ENCODE measurements at places on chromosomes 1 and 21. TPM values are rescaled to one million over a fixed set of nuclear protein-coding genes. Genes with fewer than 3 reads are reported as not detected.

DNA sequence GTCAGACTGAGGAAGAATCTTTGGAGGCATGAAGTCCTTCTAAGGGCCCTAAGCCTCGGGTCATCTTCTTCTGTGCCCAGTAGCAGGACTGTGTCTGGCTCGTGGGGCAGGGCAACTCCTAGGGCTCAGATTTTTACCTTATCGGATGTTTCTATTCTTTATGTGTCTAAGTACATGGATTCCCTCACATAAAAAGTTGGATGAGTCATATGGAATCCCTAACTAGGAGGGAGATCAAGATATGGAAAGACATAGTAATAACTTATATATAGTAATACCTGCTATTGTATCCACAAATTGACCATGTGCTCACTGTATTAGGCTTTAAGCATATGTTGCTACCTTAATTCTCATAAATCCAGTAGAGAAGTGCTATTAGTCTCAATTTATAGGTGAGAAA lies 364.5 kb upstream of the CAMK1G start:
- peak; percentile 39 for DNase-seq

IFI16 gene
- total RNA-seq, result 24.8 TPM

DNA sequence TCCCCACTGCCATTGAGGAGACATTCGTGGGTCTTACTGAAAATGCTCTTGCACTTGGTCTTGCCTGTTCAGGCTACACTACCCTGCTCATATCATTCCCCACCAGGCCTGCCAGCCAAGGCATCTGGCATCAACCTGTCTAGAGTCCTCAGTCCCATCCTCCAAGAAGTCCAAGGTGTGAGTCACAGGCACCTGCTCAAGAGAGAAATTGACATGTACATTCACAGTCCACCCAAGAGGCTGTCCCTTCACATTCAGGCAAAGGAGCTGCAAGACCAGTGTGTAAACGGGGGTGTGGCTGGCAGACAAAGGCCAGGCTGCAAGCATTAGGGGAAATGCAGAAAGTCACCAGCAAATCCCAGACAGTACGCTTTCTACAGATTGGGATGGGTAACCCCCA lies 13.1 kb upstream of the PLA2G2C start:
- no peak for DNase-seq

DNA sequence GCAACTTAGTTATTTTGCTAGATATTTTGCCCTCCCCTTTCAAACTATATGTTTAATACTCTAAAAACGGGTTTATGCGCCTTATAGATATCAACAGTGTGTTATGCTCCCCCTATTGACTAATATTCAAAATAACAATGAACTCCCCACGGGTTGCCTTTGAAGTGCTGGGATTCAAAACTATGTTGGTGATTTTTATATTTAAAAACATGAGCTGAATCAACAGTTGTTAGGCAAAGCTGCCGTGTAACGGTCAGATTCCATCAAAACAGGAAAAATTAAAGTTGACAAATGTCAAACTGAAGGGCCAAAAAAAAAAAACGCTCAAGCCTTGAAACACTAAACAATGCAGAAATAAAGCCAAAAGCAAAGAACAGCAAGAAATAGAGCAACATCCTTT lies 2.5 kb downstream of the TGFBR3 start:
- DNase-seq, result peak; percentile 59

ADCY10 gene
- 1.9 TPM for total RNA-seq

GRCh38 chr1:25477448-25478034 lies 46.8 kb downstream of the MACO1 start:
- no peak for DNase-seq

GRCh38 chr1:49240709-49241221 lies 464.1 kb upstream of the BEND5 start:
- no peak for DNase-seq

DNA sequence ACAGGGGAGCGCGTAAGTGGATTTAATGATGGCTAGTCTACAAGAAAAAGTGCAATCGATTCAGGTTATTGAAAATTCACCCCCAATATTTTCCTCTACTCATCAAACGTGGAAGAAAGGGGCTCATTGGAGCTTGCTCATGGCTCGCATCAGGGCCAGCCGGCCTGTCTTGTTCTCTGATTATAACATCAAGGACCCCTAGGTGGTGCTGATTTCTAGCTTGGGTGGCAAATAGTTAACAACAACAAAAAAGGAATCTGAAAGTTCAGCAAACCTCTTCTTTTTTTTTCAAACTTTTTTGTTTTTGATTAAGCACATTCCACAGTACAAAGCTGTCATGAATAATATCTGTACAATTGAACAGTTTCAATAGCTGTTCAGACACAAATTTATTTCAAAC lies 35.8 kb upstream of the SOD1 start:
- no peak for DNase-seq

DNA sequence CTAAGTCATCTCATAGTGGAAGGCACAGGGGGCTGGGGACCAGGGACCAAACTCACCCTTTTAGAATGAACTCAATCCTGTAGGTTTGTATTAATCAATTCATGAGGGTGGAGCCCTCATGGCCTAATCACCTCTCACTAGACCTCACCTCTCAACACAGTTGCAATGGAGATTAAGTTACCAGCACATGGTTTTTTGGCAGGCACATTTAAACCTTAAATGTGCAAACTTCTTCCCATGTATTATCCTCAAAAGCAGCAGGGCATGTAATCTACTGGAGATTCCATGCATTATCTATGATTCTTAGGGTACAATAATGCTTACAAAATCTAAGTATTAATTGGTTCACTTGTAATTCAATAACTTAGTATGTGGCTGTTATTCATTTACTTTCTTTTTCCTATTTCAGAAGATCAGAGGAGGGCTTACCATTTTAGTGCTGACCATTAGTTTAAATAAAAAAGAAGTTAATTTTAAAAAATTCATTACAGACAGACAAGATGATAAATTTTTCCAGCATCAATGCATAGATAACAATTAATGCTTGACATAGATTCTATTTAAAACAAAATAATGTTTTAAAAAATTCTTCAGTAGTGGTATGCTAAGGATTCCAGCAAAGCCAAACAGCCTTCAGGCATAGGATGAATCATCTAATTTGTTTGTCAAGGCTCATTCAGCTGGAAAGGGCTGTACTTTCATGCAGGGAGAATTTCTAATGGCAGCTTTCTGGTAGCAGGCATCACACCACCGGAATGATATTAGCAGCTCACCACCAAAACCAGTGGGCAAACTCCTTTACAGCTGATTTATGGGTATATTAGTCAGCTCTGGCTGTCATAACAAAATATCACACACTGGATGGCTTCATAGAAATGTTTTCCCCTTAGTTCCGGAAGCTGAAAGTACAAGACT lies 124.6 kb upstream of the ZNF648 start:
- peak; percentile 76 for DNase-seq

VANGL2 gene
- 1.9 TPM for total RNA-seq

DNA sequence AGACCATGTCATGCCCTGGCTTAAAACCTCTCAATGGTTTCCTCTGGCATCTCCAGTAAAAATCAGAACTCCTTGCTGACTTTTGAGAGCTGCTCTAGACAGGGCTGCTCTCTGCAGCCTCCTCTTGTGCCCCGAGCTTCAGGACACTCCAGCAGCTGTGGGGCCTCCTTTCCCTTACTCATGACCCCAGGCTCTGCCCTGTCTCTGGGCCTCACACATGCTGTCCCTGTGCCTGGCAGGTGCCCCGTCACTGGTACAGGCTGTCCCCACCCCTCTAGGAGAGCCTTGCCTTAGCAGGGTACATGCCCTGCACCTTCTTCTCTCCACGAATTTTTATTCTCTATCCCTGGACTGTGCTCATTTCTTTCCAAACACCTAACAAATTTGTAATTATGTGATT lies 43.2 kb downstream of the HIVEP3 start:
- no peak for DNase-seq

DNA sequence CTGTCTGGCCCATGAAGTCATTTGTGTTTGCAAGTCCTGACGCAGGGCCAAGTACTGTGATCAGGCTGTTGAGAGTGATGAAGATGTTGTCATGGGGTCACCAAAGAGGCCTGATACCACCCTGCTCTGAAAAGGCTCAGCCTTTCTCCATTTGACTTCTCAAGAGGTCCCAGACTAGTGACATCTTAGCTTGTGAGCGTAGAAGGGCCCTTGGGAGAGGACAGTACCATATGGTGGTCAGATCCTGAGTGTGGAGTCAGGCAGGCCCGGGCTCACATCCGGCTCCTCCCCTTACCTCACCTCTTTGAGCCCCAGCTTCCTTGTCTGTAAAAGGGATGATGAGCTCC lies 29.6 kb downstream of the SERINC2 start:
- DNase-seq, result no peak

GRCh38 chr1:229133151-229133550 lies 137.8 kb upstream of the RAB4A start:
- DNase-seq, result no peak

- no peak for DNase-seq
Measured at GRCh38 chr1:34975771-34976170, 9.4 kb downstream of the TMEM35B start.

AMY2A gene
- total RNA-seq, result 26.2 TPM

OR2T29 gene
- 10.8 TPM for total RNA-seq

DNA sequence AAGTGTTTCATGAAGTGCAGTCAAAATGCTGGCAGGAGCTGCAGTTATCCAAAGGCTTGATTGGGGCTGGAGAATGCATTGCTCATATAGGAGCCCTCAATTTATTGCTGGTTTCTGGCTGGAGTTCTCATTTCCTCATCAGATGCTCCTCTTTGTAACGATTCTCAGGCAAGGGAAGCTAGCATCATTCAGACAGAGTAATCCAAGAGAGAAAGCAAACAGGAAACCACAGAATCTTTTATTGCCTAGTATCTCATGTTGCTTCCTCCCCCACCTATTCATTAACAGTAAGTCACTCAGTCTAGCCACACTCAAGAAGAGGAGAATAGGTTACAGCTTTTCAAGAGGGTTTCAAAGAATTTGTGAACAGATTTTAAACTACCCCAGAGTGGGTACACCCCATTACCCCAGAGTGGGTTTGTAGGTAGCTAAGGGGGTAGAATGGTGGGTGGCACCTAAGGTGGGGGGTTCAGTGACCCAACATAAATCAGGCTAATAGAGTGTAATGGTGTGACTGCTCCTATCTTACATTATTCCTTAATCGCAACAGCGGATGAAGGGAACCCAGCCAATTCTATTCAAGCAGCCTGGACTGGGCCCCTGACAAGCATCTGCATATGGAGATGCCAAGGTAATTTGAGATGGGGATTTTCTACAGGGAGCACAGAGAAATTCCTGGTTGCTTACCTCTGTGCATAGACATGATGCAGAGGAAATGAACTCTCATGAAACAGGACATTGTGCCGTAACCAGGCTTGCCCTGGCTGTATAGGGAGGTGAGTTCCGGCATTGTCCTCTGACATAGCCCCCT lies 67.1 kb downstream of the KCNJ15 start:
- peak; percentile 31 for DNase-seq

DNA sequence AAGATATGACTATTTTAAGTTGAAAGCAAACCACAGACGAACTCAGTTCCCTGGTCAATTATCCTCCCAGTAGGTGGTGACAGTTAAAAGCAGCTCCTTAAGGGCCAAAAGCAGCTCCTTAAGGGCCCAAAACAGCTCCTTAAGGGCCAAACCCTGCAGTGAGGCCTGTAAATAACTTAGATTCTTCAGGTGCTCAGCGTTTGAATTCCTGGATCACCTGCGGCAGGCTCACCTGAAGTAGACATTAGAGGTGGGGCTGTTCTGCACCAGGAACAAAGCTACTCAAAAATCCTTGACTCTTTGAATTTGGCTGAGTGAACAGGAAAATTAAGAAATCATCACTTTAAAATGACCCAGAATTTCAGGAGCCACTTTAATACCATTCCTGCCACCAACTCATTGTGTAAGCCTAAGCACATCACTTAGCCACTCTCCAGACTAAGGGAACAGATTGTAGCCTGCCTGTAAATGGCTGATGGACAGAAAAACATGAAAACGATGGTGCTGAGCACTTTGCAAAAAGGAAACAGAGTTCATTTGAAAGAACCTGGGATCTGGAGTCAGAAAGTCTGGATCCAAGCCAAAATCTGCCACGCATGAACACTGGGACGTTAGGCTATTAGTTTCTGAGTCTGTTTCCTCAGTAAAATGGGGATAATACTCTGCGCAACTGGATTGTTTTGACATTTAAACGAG lies 126.9 kb downstream of the LRIG2 start:
- DNase-seq, result peak; percentile 24

GRCh38 chr1:16348414-16349182 lies 3.7 kb downstream of the FBXO42 start:
- DNase-seq, result no peak

DNALI1 gene
- total RNA-seq, result 2.9 TPM

RGL1 gene
- 30.8 TPM for total RNA-seq

- DNase-seq, result no peak
Measured at GRCh38 chr1:153860285-153860684, 62.5 kb downstream of the GATAD2B start.

- peak; percentile 60 for DNase-seq
Measured at GRCh38 chr1:64080941-64081562, 122.4 kb upstream of the UBE2U start.

GRCh38 chr1:199751962-199752687 lies 275.4 kb upstream of the NR5A2 start:
- DNase-seq, result no peak

DNA sequence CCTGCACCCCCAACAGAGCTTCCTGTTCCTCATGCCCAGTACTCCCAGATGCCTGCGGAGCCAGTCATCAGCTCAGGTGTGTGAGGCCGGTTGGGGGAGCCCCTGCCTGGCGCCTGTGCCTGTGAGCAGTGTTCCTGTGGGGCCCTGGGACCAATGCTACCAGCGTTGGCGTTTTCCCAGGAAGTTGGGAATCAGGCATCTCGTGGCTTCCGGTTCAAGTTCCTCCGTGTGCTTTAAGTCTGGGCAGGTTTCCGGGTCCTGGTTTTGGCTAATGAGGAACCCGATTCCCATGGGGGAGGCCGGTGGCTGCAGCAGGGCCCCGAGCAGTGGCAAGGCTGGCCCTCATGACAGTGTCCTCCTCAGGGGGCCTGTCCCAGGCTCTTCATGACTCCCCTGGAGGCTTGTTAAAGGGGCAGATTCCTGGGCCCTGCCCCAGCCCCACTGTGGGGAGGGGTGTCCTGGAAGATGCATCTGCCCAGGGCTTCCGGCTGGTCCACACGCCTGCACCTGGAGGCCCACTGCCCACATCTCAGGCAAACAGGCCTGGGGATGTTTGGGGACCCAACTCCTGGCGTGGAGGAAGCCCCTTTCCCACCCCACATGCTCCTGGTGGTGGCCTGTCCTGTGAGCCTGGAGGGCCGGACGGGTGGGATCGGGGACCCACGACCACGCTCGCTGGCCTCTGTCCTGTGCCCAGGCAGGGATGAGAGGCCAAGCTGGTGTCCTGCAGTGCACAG lies 26.2 kb downstream of the TP73 start:
- DNase-seq, result no peak

GTF2B gene
- 40.9 TPM for total RNA-seq

RIPK4 gene
- total RNA-seq, result 9.4 TPM

GRCh38 chr1:28309702-28310101 lies 19.1 kb upstream of the MED18 start:
- DNase-seq, result no peak

Data from umbilical cord (tissue), 2 donors.